ENCODE measurements at places on chromosomes 5 and 9.

- no peak for DNase-seq
These were observed 1.9 kb downstream of the RASEF start for GRCh38 chr9:83061036-83061435.

DNA sequence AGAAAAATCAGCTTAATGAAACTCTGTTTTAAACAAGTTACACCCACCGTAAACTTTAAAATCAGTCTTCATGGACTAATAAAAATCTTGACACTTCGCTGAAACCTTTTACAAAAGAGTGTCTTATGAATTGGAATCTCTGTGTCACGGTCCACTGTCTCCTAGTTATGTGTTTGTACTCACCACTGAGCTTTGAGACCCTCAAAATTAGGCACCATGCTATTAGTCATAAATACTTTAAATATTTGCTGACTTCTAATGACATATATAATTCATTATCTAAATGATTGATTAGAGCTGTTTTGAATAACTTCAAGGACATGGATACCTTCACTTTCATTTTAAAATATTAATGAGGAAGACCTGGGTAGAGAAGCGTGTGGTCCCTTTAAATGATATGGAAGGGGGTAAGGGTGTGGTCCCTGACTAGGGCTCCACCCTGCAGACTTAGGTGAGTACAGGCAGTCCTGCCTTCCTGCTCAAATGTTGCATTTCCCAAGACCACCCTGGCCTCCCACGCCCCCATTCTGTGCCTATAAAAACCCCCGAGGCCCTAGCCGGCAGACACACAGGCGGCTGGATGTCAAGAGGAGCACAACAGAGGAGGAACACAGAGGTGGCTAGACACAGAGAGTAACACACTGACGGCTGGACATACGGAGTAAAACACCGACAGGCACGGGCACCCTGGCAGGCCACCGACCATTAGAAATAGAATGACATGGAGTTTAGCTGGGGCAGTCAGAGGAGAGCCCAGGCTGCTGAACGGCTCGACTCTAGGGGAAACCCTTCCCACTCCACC, 179.0 kb upstream of the CDH9 start:
- no peak for DNase-seq

- peak; percentile 78 for DNase-seq
These were observed 2.7 kb upstream of the NSMF start for GRCh38 chr9:137461663-137462395.

GRCh38 chr9:93669958-93670207, 93.5 kb downstream of the PHF2 start:
- no peak for DNase-seq
